ENCODE measurements at places on chromosomes 16 and 17. TPM values are rescaled to one million over a fixed set of nuclear protein-coding genes. Genes with fewer than 3 reads are reported as not detected.

Gene CENPX
- total RNA-seq: 24.6 TPM

GRCh38 chr16:1356061-1356900, 4.5 kb downstream of the GNPTG start:
- no peak for DNase-seq

Gene DPEP1
- total RNA-seq: not detected

Gene SHBG
- 1.6 TPM for total RNA-seq

DNA sequence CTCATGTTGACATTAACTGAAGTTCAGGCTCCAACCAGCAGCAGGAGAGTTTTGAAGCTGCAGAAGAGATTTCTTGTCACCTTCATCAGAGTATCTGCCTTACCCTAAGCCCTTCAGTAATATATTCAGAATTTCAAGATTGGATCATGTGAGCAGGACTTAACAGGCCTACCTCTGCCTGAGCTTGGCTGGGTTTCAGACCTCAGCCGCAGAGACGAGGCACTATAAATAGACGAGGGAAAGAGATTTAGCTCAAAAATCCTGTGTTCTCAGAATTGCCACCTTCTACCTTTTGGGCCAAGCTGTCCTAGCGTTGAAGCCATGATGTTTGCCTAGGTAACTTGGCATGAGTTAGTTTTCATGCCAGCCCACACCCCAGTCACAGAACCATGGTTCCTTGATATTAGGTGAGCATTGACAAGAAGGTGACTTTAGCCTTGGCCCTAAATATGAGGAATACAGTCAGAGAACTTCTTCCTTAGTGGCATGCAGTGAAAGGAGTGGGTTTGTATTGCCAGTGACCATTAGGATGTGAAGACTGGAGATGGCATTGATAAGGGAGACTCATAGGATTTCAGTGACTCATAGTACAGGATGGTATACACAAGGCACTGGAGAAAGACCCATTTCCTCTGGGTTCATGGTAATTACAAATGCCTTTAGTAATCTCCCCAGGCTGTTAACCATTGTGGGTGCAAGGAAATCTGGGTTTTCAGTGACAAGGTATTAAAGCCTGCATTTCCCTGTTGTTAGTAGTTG, 224.3 kb downstream of the MSI2 start:
- peak; percentile 64 for DNase-seq

Gene PABPN1L
- total RNA-seq: not detected

GRCh38 chr17:29664743-29665480, 42.2 kb upstream of the CORO6 start:
- DNase-seq: no peak

GRCh38 chr16:10067835-10068234, 114.4 kb downstream of the GRIN2A start:
- DNase-seq: no peak

DNA sequence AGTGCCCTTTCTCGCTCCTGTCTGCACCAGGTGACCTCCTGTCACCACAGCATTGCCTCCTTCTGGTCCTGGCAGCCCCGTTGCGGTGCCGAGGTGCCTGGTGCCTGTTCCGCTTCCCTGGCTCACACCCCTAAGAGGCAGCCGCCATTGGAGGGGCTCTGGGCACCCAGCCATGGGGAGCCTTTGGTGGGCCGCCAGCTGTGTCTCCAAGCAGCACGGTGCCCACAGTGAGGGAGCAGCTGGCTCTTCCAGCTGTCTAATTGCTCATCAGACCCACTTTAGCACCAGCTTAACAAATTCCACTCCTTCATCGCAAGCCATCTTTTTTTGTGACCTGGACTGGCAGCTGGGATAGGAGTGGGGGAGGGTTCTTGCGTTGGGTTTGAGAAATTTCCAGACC, 276.1 kb downstream of the SNX29 start:
- DNase-seq: no peak

DNA sequence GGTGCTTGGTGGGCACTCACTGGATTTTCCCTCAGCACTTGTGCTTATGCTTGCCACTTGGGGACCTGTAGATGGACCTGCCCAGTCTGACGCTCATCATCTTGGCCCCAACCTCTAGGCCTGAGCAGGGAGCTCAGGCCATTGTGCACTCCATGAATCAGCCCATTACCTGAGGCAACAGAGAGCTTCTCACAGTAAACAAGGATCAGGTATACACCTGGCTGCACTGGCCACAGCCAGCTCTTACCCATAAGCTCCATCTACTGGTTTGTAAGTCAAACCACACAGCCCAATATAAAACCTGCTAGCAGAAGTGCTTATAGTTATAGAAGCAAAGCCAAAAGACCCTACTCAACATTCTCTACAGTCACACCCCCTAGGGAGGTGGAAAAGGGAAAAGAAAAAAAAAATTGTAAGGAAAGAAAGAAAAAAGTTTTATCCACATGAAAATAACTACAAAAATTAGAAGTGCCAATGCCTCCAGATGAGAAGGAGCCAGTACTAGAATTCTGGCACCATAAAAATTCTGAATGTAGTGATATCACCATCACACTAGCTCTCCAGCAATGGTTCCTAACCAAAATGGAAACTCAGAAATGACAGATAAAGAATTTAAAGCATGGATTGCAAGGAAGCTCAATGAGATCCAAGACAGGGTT, 87.8 kb upstream of the CDH5 start:
- DNase-seq: no peak

GRCh38 chr16:554640-555365, 5.4 kb upstream of the PRR35 start:
- DNase-seq: peak; percentile 69

DNA sequence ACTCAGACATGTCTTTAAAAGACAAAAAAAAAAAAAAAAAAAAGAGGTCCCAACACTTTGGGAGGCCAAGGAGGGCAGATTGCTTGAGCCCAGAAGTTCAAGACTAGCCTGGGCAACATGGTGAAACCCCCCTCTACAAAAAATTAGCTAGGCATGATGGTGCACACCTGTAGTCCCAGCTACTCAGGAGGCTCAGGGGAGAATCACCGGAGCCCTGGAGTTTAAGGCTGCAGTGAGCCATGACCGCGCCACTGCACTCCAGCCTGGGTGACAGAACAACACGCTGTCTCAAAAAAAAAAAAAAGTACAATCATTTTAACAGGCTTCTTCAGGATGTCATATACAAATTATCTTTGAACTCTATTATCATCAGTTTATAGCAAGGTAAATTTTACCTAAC, 22.0 kb downstream of the C16orf87 start:
- DNase-seq: no peak

DNA sequence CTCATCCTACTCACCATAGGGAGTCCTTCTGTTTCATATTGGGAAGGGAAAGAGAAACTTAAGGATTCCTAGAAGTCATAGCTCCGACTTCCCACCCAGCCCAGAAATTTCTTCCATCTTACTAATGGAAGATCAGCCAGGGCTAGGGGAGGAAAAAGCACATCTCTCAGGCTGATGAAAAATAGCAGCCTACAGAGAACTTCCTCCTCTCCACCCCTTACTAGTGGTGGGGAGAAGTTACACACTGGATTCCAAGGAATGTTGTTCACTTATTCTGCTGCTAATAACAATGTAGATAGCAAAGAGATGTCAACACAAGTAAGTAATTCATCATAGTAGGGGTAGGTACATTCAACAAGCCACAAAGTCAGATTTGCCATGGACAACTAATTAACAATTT, 94.4 kb downstream of the SPACA3 start:
- DNase-seq: no peak

Gene AP1G1
- total RNA-seq: 65.1 TPM

GRCh38 chr17:28744104-28744971, 527 bp downstream of the TRAF4 start:
- peak; percentile 70 for DNase-seq

DNA sequence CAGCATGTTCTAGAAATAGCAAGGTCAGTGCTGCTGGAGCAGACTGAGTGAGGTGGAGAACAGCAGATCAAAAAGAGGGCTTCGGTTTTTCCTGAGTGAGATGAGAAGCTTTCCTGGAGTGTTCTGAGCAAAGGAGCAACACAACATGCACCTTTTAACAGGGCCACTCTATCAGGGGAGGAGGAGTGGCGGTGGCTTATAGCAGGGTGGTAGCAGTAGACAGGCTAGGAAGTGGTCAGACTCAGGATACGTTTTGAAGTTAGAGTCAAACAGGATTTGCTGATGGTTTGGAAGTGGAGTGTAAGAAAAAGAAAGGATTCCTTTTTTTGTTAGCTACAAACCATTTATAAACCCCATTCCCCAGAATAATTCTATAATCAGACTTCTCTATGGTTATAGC, 12.5 kb downstream of the POLG2 start:
- no peak for DNase-seq

DNA sequence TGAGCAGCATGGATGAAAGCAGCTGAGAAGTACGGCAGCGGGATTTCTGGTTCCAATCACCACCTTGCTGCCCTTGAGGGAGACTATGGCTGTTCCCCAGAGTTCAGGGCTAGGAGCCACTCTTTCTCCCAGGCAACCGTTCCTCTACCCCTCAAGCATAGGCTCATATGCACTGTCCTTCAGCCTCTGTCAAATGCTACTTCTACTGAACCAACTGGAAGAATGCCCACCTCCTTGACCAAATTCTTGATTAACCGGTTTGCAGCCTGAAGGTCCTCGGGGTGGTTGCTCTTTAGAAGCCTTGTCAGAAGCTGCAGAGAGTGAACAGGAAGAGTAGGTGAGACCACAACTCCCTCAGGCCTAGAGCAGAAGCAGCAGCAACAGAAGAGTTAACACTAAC, 23.8 kb downstream of the GGA2 start:
- no peak for DNase-seq

Gene ZSCAN10
- not detected for total RNA-seq

DNA sequence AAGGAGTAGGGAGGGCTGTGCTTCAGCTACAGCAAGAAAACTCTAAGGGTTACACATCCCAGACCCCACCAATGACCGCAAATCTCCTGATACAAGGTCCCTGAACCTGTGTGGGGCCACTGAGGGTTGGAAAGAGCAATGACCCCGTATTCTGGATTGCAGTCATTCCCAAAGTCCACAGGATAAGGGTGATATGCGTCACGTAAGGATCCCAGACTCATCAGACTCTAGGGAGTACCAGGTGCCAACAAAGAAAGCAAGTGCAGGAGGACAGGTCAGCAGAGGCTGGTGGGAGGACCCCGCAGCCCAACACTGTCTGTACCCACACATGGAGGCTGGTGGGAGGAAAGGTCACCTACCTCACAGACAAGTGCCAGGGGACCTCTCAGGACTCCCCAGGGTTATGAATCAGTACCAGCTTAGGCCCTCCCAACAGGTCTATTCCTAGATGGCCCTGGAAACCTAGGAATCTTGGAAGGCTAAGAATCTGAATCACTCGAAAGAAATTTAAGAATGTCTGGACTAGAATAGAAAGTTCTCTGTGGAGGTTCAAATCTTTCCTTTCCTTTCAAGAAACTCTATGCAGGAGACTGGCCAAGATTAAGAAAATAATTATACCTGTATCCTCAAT, 16.2 kb downstream of the PITPNA start:
- no peak for DNase-seq

Gene WNT3
- 0.17 TPM for total RNA-seq

Gene PRR11
- total RNA-seq: 1.0 TPM

DNA sequence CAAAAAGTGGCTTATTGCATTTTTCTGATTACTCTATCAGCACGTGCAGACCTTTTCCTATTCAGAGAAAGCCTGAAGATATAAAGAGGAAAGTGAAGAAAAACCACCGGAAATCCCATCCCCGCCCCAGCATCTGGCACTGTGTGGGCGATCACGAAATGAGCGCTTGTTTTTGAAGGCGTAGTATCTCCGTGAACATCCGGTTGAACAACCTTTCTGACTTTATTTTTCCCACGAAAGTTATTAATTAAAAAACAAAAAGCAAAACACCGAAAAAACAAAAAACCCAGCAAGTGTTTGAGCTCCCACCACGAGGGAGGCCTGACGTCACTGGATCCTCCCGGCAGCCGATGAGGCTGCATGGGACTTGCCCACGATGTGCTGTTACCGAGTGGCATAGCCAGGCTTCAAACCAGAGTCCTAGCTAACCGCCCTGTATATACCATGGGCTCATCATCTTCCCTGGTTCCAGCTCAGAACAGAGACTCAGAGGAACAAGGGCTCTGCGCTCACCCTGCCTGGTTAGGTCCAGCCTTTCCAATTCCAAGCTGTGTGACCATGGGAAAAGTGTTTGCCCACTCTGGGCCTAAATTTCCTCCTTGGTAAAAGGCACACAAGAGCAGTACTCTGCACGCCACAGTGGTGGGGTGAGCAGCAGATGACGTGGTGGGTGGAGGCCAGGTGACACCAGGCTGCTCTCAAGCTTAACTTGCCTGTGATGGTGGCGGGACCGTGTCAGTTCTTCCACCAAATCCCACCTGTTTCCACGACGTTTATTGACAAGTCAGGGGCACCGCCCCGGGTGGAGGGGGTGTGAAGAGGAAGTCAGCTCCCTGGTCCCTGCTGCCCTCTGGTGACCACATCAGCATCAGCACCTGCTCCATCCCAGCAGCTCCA, 34.3 kb upstream of the IL21R start:
- DNase-seq: peak; percentile 78
